HFFc6 (cell line): ENCODE measurements at places on chromosomes 1 and 21.

DNA sequence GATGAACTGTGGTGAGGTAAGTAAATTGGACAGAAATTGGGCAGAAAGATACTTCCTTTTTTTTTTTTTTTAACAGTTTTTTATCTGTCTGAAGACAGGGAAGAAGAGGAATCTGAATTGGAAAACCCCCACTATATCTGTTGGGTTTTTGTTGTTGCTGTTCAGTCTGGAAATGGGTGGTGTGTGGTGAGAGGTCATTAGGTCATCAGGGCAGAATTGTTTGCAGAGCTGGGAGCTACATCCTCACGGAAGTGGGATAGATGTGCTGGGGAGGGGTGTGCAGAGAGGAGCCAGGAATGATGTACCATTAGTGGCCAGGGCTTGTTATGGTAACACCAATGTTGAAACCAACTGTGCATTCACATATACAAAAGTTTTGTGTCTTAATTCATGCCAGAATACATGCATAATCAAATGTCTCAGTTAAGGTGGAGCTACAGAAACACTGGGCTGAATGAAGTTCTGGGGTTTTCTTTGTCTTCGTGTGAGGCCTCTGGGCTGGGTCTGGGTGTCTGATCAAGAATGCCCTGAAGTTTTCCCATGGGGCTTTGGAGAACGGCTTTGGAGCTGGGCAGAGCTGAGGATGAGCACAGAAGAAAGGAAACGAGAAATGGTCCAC is 12.4 kb downstream of the USP25 start:
- H3K4me3 ChIP-seq = no peak overlapping the region
- H3K27ac ChIP-seq = no peak overlapping the region
- H3K27me3 ChIP-seq = no peaks in the 10 kb centered on the region; the same call in 1 of the 2 replicates
- no peak for DNase-seq

DNA sequence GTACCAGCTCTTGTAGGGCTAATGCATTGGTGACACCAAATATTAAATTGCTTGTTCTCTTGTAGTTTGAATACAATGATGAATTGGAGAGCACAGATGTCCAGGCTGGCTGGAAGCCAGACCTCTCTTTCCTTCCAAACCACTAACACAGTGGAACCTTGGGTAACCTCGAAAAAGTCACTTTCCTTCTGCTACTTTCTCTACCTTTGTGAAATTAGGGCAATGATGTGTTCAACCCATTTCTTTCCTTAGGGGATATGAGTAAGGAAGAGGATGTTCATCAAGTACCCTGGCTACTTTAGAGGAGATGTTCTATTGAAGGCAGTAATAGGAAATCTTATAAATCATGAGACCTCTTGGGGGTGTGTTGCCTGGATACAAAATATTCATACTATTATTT is 55.7 kb downstream of the XCL2 start:
- peak overlapping the region; percentile 44; the same call in 1 of the 2 replicates for H3K27ac ChIP-seq
- peak; percentile 3 for DNase-seq
- H3K36me3 ChIP-seq = no peaks in the 10 kb centered on the region
- no peaks in the 10 kb centered on the region for H3K27me3 ChIP-seq
- H3K4me1 ChIP-seq = peaks cover 30% of the 10 kb centered on the region

DNA sequence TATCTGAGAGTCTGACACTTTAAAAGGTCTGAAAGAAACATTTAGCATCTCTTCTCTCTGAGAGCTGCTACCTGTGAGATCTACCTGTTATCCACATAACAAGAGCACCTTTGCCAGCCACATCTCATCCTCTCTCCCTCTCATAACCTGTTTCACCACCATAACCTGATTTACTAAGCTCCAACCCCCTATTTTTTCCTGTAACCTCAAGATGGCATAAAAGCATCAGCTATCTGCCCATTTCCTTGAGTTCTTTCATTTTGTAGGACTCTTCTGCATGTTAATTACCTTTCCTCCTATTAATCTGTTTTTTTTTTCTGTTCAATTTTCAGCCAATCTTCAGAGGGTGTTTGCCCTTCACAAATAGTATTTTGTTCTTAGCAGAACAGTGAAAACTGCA is 136.5 kb upstream of the KCNK1 start:
- H3K27me3 ChIP-seq = no peaks in the 10 kb centered on the region
- H3K4me1 ChIP-seq = no peaks in the 10 kb centered on the region
- no peak for DNase-seq
- no peak overlapping the region for H3K27ac ChIP-seq
- H3K36me3 ChIP-seq = no peaks in the 10 kb centered on the region; the same call in 1 of the 2 replicates

DNA sequence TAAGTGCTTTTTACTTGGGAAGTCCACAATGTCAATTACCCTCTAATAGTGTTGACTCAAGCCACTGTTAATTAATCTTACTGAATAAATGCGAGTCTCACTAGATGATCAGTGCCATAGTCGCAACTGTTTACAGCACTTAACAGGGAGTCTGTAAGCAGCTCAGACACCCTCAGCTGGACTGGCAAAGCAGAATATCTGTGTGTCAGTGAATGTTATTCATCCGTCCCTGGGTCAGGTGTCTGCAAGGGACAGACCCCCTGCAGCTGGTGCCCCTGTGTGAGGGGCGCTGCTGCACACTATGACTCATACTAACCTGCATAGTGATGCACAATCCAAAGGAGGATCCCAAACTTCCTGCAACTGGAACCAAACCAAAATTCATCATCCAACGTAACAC is 306.5 kb downstream of the HHIPL2 start:
- no peak overlapping the region for H3K4me3 ChIP-seq
- H3K36me3 ChIP-seq = no peaks in the 10 kb centered on the region
- peaks cover 10% of the 10 kb centered on the region; the same call in 1 of the 2 replicates for H3K4me1 ChIP-seq
- no peak overlapping the region for H3K27ac ChIP-seq

DNA sequence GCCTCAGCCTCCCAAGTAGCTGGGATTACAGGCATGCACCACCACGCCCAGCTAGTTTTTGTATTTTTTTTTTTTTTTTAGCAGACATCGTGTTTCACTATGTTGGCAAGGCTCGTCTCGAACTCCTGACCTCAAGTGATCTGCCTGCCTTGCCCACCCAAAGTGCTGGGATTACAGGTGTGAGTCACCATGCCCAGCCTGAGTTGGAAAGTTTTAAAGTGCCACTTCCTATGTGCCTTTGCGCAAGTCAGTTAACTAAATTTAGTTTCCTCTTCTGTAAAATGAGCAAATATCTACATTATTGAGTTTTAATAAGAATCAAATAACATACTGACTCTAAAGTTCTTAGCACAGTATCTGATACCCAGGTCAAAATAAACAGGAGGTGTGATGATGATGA is 12.4 kb downstream of the SLC19A2 start:
- no peaks in the 10 kb centered on the region for H3K27me3 ChIP-seq
- H3K27ac ChIP-seq = no peak overlapping the region
- H3K36me3 ChIP-seq = no peaks in the 10 kb centered on the region
- no peak for DNase-seq

DNA sequence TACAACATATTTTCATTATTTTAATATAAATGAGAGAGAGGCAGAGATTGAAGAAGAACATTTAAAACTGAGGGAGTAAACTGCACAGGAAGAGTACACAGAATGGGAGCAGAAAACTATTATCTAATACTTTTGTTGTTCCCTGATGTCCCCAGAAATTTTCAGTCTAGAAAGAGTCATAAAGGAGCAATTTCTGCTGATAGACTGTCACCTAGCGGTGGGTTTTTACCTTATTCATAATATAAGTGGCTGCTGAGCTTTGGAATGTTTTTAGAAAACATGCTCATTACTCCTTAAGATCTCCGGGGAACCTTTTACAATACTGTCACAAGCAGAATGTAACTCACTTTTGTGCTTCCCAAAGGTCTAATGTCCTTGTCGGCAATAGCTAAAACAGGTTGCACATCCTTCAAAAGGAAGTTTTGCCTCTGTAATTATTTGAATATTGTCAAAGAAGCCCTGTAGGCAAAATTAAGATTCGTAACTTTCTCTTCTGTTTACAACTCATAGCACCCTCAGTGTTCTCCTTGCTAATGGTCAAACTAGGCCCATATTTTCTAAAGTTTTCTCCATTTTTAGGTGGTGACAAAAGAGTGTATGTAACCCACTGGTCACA is 4.9 kb upstream of the NPL start:
- no peaks in the 10 kb centered on the region for H3K36me3 ChIP-seq
- DNase-seq = peak; percentile 58
- peaks cover 7% of the 10 kb centered on the region for H3K4me1 ChIP-seq
- H3K27me3 ChIP-seq = peaks cover 10% of the 10 kb centered on the region
